Stimulated activated CD4-positive, alpha-beta T cell treated with anti-CD3 and anti-CD28 coated beads, Interleukin-15, amount 100 ng/mL, for 48 hours (primary cell): ENCODE measurements at places on chromosomes 12 and 14.

DNA sequence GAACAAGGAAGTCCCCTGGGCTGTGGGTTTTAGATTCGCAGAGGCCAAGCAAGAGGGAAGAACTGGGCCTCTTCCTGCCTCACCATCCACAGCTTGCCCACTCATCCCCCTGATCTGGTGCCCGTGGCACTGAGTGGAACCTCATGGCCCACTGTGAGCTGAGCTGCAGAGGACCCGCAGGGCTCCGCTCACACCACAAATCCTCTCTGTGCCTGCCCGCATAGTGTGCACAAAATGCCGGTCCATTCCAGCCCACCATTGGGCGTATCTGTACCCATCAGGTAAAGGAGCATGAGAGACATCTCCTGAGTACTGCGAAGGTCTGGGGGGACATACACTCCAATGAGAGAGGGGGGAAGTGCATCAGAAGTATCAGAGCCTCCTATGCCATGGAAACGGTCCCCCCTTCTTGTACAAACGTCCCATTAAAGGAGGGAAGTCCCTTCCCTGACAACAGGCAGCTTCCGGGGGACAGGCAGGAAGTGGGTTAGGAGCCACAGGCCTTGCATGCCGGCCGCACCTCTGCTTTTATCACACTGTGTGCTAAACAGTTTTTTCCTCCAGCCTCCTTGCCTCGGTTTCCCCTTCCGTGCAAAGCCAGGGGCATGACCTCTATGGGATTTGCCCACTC, 309.4 kb upstream of the DIO3 start:
- DNase-seq, result no peak

GRCh38 chr12:92802906-92803305, 100.1 kb downstream of the PLEKHG7 start:
- no peak for DNase-seq

DNA sequence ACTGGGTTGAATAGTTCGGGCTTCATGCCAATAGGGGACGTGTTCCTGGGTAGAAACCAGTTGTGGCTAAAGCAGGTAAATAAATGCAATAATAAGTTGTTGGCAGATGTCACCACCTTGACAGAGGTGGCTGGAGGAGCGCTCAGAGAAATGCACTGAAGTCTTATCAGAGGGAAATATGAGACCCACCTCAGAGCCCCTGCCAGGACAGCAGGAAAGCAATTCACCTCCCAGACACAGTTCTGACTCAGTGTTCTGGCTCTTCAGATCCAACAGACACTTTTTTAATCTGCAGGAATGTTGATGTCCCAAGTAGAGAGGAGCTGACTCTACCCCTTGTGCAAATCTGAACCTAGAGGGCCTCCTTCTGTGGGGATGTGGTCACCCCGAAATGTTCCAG, 687.1 kb upstream of the FBXO33 start:
- no peak for DNase-seq

- no peak for DNase-seq
These were observed 281.8 kb upstream of the SOX5 start for GRCh38 chr12:24231298-24231697.

- DNase-seq, result no peak
These were observed 27.5 kb downstream of the BEST3 start for GRCh38 chr12:69671597-69671996.

DNA sequence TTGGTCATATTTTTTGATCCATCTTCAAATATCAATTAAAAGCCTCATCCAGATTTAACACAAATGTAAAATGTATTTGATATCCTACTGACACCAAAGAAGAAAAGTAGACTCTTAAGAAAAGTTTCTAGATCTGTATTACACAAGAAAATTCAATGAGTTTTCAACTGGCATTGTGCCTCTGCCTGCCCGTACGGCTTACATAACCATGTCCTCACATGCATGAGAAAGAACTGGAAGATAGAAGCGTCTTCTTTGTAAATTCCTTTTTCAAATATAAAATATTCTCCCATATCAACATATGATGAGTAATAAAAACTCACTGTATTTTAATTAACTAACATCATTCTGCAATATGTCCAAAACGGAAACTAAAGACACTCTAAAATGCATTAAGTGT, 7.2 kb downstream of the ANKS1B start:
- DNase-seq, result no peak

- DNase-seq, result no peak
These were observed 1.7 kb downstream of the PAWR start for GRCh38 chr12:79689061-79689476.

DNA sequence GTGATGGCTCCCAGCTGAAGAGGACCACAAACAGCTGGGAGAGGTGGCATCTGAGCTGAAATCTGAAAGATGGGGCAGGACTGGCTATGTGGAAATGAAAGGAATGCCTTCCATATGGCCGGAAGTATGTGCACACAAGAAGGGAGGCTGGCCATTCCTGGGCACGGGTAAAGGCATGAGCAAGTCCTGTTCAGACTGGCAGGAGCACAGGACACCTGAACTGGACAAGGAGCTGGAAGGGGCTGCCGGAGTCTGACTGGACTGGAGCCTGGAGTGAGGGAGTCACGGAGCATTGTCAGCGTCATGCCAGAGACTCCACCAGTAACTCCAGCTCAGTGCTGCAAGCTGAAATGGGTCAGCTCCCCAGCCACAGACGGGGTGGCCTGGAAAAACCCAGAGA, 11.9 kb upstream of the TC2N start:
- DNase-seq, result no peak

DNA sequence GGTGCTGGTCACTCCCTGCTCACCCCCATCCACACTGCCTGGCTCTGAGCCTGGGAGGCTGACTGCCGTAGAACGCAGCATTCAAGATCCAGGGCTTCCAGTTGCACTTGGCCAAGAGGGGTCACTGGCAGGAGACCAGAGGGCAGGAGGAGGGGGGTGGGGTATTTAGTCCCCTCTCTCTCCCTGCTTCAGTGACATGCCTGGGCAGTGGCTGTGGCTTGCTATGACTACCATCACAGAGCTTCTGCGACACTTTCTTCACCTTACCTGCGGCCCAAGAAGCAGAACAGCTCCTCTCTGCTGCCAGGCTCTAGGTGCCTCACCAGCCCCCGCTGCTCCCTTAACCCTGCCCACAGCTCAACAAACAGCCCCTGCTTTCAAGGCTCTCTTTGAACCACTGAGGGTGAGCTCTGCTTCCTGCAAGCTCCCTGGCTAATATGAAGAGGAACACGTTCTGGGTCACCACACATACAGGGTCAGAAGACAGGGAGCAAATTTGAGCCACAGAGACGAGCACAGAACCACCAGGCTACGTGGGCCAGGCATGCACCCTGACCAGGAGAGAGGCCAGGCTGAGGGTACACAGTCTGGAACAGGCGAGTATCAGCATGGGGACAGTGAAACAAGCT, 55.7 kb downstream of the ITPK1 start:
- no peak for DNase-seq

DNA sequence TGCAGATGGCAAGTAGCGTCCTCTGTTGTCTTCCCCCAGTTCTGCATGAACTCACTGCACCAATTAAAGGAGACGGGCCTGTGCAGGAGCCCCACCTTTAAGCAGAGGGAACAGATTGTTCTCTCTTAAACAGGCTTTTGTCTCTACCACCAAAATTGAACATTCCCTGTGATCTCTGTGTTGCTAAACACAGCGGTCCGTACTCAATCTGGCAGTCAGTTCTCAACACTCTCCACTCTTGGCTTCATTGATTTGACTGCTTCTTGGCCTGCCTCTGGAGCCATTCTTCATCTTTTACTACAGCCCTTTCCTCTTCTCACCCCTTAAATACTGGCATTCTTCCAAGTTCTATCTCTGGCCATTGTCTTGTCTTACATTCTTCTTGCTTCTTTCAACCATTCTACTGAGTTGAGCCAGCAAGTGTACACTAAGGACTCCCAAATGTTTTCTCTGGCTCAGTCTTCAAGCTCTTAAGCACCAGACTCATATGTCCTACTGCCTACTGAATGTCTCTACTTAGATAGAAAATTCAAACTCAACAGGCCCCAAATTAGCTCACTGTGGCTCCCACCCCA, 8.0 kb upstream of the NT5DC3 start:
- DNase-seq, result no peak

GRCh38 chr12:104263580-104264358, 39.8 kb upstream of the EID3 start:
- DNase-seq, result no peak

DNA sequence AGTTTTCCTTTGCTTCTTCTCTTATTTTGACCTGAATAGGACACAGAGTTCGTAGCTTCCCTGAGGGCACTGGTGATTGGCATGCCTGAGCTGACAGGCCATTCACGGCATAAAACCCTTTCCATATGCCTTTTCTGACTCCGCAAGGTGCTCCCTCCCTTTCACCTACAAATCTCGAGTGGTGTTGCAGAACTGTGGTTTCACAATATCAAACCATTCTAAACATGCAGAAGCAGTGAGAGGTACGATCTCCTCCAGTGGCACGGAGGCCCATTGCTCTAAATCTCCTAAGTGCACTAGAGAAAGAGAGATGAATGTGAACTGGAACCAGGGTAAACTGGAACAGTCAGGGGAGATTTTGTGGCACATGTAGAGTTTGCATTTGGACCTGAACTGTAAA, 23.9 kb downstream of the CLSTN3 start:
- no peak for DNase-seq

DNA sequence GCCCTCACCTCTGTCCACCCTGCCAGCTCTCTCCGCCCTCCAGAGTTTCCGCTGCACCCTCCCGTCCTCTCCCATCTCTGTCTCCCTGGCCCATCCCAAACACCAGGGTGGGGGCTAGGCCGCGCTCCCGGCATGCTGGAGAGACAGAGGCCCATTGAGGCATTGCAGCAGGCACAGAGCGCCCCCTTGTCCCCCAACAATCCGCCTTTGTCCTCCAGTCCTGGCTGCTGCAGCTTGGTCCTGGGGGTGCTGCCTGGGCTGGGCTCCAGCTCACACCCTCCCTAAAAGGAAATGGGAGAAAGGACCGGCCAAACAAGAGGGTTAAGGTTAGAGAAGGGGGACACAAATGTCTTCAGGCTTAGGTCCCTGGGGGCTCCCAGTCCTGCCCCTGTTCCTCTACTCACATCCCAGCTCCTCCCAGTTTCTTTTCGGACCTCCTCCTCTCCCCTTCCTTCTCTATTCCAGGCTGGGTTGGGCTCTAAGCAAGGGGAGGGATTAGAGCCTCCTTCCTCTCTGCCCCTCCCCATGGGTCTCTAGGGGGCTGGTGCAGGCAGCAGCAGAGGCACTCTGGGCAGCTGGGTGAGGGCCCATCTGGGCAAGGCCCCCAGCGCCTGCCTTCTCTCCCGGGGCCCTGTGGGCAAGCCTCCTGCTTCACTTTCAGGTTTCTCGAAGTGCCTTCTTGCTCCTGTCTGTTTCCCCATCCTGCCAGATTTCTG, at the start of gene CMTM5:
CMTM5 (plus strand) TSS at position 565 of the 716 bp plus-strand sequence. CDS start 206 bp downstream, outside the sequence.
- no peak for DNase-seq

DNA sequence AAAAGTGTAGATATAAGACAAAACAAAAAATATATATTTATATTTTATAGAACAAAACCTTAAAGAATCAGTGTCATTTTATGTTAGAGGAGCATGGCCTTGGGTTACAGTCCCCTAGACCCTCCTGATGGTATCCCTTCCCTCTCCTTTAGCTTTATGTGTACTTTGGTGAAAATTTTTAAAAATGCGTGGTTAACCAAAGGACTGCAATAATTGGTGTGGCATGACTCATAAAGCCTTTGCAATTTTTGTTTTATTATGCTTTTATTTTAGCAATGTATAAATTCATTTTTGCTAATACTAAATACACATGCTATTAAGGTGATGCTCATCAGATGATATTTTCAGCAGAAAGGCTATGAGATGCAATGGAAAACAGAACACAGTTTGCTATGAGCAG, 264.4 kb downstream of the SYT1 start:
- DNase-seq, result no peak

GRCh38 chr14:97337267-97337666, 540.1 kb downstream of the VRK1 start:
- no peak for DNase-seq

DNA sequence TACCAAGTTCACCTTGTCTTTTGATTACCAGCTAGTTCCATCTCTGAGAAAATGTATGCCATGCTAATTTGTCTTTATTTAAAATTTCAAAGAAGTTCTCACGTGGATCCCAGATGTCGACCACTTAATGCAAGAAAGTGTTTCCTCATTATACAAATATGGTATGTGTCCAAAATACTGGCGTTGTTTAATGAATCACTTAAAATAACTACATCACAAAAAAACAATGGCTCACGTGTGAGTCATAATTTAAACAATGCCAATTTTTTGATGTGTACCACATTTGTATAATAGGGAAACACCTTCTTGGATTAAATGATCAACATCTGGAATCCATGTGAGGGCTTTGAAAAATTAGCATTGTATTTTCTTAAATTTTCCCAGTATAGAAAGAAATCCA, 40.8 kb downstream of the DBX2 start:
- no peak for DNase-seq

DNA sequence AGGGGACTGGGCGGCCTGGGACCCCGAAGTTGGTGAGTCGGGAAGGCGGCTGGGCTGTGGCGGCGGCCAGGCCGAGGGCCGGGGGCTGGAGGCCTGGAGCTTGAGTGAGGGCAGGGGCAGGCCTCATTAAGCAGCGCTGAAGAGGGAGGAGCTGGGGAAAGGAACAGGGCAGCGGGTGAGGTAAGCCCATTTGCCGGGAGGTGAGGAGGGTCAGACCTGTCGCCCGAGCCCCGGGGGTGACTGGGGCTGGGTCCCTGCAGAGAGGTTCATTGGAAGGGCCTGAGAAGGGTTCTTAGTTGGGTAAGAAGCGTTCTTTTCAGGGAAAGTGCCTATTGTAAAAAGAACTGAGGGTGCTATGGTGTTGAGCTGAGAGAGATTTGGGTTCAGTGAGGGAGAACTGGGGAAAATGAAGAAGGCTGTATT, 441 bp downstream of the RAB5B start:
- DNase-seq, result peak; percentile 27

- DNase-seq, result no peak
These were observed 72.8 kb downstream of the PAPOLA start for GRCh38 chr14:96574633-96575632.

DNA sequence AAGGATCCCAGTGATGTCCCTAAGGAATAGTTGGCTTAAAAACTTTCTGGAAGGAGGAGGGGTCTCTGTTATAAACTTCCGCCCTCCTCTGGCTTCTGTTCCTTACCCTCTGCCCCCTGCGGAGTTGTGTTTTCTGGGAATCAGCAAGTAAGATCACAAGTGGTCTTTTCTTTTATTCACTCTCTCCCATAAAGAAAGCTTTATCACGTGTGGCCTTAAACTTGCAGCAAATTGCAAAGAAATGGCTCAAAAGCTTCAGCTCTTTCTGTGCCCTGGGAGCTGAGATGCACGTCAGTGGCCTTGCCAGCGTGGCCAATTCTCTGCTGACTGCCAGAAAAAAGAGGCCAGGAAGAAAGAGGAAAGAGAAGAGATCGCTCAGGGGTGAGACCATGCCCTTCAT, at the start of gene SLCO1C1:
SLCO1C1 (plus strand) TSS at position 101 of the 400 bp plus-strand sequence. CDS start 4,245 bp downstream, outside the sequence.
- no peak for DNase-seq

GRCh38 chr12:62319058-62319457, 58.9 kb downstream of the USP15 start:
- DNase-seq, result no peak

DNA sequence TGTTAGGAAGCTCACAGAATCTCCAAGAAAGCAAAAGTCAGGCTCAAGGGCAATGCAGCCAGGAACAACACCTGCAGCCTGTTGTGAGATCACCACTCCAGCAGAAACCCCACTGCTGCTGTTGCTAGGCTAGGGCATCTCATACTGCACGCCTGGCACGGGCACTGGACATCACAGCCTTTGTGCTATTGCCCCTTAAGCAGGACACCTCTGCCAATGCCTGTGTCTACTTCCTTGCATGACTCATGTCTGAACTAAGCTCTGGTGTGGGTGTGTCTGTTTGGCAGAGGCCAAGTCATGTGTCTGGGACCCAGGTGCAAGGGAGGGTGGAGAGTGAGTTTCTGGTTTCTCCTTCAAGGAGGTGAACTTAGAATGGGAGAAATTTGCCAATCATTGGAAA, 10.0 kb upstream of the DDX47 start:
- DNase-seq, result peak; percentile 17
